ENCODE measurements at places on chromosomes 16 and 17. TPM values are rescaled to one million over a fixed set of nuclear protein-coding genes. Genes with fewer than 3 reads are reported as not detected.

DNA sequence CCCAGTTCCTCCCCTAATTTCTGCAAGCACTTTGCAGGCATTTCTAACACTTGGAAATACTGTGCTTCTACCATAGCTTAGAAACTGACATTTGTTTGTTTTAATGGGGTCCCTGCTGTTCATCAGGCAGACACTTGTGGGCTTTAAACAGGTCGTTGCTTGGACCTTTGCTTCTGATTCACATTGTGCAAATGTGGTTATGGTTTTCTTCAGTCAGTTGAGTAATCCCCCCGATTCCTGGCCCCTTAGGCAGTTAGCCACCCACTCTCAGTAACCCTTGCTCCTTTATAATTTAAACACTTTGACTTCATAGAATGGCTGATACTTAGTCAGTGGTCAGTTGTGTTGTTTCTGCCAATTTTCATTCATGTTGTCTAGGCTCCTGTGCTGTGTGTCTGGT lies 39.4 kb downstream of the SLC47A1 start:
- no peak for DNase-seq
- H3K4me3 ChIP-seq: no peak overlapping the region
- no peaks in the 10 kb centered on the region for H3K27me3 ChIP-seq
- H3K27ac ChIP-seq: no peak overlapping the region
- no peaks in the 10 kb centered on the region for H3K36me3 ChIP-seq

- no peak overlapping the region for H3K4me3 ChIP-seq
- H3K36me3 ChIP-seq: no peaks in the 10 kb centered on the region
- H3K27me3 ChIP-seq: no peaks in the 10 kb centered on the region
- no peaks in the 10 kb centered on the region for H3K4me1 ChIP-seq
Measured at GRCh38 chr17:55090079-55090492, 121.5 kb downstream of the STXBP4 start.

DNA sequence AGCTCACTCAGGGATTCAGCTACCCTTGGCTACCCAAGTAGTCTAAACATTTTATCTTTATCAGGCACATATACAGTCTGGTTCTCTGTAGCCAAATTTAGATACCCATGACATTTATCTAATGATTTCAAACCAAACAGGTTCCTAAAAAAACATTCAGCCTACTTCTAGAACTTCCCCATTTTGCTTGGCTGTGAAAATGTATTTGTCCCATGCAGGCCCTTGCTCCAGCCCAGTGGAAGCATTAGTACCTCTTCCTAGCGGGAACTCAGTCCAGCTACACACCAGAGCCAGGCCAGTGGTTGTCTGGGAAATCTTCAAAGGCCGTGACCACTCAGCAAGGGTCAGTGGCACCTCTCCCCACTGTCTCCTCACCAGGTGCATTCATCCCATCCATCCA lies 26.2 kb upstream of the NAGLU start:
- H3K4me1 ChIP-seq: peaks cover 25% of the 10 kb centered on the region
- DNase-seq: no peak
- no peak overlapping the region for H3K4me3 ChIP-seq
- no peaks in the 10 kb centered on the region for H3K36me3 ChIP-seq

Gene HOXB6
- 0.58 TPM for total RNA-seq

DNA sequence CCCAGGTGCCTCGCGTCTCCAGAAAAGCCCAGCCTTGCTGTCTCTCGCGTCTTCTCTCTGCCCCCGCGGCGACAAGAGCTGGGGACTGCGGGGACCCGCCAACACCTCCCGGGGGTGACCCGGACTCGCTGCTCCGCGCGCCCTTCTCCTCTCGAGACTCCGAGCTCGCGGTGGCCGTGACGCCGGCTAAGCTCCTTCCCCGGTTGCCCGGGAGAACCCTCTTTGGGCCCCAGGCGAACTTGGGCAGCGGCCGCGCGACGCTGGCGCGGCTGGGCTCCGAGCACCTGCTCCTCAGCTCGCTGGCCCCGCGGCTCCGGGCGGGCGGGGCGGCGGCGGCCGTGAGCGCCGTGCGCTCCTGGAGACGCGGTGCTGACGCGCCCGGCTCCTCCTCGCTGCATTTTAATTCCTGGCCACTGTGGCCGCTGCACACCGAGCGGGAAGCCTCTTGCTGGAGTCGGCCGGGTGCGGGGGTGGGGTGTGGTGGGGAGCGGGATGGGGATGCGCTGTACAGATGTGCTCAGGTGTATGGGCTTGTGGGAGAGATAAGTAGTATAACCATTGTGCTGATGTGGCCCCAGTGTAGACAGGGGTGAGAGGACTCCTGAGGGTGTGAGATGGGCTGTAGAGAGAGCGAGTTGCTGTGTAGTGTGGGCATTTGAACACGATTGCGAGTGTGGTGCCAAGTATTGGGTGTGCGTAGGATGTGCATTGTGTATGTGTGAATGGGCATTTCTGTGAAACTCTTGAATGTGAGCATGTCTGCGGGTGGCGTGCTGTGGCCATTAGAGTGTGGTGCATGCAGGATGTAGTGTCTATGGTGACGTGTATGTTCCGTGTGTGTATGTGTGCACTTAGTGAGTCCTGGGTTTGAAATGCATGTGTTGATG lies at the start of gene ASIC2:
ASIC2 (minus strand) TSS at position 315 of the 887 bp plus-strand sequence.
- no peaks in the 10 kb centered on the region for H3K36me3 ChIP-seq
- DNase-seq: no peak
- peak within 1 kb of the TSS; percentile 12 for H3K4me3 ChIP-seq

- DNase-seq: no peak
- peak overlapping the region; percentile 55 for H3K4me3 ChIP-seq
- H3K36me3 ChIP-seq: no peaks in the 10 kb centered on the region
- H3K4me1 ChIP-seq: peaks cover 12% of the 10 kb centered on the region
- H3K27me3 ChIP-seq: no peaks in the 10 kb centered on the region
Measured at GRCh38 chr17:81666092-81666341, 388 bp downstream of the OXLD1 start.

GRCh38 chr17:73710095-73710592 lies 65.9 kb upstream of the SDK2 start:
- H3K36me3 ChIP-seq: no peaks in the 10 kb centered on the region
- no peak overlapping the region for H3K4me3 ChIP-seq
- no peaks in the 10 kb centered on the region for H3K4me1 ChIP-seq
